ENCODE measurements at places on chromosomes 13 and 19.

DNA sequence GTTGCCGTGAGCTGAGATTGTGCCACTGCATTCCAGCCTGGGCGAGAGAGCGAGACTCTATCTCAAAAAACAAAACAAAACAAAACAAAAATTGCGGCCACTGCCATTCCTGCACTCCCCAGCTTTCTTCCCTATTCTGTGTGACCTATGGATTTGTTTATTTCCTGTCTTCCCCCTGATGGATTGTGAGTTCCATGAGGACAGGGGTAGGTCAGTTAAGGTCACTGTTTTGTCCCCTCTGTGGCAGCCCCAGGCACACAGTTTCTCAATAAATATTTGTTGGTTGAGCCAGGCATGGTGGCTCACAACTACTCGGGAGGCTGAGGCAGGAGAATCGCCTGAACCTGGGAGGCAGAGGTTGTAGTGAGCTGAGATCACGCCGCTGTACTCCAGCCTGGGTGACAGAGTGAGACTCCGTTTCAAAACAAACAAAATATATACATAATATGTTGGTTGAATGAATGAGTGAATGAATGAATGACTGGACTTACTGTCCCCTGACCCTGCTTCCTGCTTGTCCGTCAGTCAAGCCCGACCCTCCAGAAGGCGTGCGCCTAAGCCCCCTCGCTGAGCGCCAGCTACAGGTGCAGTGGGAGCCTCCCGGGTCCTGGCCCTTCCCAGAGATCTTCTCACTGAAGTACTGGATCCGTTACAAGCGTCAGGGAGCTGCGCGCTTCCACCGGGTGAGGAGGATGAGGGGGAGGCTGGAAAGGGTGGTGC lies 5.0 kb downstream of the EBI3 start:
- DNase-seq, result peak; percentile 45

DNA sequence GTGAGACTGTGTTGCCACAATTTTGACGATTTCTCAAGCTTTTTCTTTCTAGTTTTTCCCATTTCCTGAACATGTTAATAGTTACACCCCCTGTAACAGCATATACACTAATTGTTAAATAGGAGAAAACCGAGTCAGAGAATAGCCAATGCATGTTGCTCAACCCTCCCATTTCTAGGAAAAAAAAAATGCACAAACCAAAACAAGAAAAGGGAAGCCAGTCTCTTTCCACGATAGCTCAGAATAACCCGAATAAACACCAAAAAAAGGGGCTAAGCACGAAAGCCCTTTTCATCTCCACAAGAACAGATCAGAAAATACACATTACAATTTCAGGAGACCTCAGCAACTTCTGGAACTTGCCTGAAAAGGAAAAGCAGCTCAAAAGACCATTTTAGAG lies 16.3 kb downstream of the LATS2 start:
- DNase-seq, result no peak

DNA sequence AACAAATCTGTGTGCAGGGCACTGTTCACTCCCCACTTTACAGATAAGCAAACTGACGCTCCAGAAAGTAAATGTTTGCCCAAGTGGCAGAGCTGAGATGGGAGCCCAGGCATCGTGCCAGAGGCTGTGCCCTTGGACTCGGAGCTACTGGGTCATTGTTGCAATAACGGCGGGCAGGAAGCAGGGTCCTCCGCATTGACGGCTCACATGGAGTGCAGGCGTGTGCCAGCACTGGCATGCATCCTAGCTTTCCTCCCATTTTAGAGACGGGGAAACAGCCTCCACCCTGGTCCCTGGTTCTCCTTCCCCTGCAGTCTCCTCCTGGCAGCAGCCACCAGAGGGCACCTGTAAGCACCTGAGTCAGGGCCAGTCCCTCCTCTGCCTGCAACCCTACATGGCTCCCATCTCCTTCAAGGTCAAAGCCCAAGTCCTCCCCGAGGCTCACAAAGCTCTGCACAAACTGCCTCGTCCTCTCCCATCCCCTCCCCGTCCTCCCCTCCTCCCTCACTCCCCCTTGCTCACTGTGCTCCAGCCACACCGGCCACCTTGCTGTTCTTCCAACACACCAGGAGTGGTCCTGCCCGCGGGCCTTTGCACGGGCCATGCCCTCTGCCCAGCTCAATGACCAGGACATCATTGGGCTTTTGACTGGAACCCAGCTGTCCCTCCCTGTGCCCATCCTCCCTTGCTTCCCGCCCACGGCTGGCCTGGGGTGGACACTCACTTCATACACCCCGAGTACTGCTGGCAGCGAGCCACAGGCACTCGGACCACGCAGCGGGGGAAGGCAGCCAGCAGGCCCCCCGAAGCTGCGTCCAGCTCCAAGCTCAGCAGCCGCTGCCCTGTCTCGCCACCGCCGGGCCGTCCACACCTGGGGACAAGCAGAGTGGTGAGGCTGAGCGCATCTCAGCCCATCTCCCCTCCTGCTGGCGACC lies 7.7 kb upstream of the LRG1 start:
- peak; percentile 56 for DNase-seq

DNA sequence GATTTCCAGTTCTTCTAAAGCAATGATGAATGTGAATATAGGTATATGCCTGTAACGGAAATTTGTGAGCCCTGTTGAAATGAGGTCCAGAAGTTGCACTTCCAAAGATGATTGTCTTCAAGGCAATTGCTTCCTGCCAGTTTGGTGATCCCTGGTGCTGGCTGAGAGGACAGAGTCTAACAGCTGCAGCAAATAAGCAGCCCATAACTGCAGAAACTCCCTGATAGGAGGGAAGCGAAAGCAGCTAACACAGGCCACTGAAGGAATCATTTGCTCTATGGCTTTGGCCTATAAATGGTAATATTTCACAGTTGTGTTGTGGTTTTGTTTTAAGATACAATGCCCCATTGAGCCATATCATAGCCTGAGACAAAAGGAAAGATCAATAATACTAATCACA lies 451.5 kb upstream of the MIR17HG start:
- DNase-seq, result no peak

DNA sequence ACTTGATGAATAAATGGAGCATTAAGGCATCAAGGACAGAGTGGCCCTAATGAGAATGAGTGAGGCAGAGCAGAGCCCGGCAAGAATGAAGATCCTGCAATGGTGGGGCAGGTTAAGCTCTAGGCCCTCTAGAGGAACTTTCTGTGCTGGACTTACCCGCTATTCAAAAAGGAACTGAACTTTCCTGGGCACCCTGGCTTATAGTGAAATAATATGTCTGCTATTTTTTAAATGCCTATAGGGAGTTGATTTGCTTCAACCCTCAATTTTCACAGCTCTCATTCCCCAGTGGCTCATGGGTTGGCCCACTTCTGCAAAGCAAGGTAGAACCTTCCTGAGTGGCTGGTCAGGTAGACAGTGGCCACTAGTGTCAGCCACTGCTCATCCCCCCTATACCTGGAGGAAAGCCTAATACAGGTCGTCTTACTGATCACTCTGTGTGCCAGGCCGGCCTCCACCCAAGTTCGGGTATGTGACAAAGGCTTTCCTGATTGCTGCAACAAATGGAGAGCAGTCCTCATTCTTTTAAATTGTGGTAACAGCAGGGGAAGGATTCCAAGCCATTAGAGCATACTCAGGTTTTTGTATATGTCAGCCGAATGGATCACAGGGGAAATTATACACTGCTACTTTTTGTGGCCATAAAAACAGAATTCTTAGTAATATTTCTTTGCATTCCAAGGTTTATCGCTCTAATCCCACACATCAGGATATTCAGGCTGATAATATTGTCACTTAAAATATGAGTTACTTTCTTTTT lies 103.0 kb downstream of the KL start:
- DNase-seq, result peak; percentile 17

- no peak for DNase-seq
Measured at GRCh38 chr13:108496362-108497210, 132.8 kb upstream of the MYO16 start.

- DNase-seq, result no peak
Measured at GRCh38 chr19:32866564-32867265, 2.9 kb downstream of the SLC7A9 start.

- peak; percentile 89 for DNase-seq
Measured at GRCh38 chr13:30422054-30422839, at the start of gene UBE2L5. UBE2L5 (plus strand) TSS chr13:30422493; CDS start chr13:30427991, 5,498 bp downstream.

- DNase-seq, result no peak
Measured at GRCh38 chr13:96218475-96218874, 128.6 kb downstream of the HS6ST3 start.
